ENCODE measurements at places on chromosomes 4 and X.

DNA sequence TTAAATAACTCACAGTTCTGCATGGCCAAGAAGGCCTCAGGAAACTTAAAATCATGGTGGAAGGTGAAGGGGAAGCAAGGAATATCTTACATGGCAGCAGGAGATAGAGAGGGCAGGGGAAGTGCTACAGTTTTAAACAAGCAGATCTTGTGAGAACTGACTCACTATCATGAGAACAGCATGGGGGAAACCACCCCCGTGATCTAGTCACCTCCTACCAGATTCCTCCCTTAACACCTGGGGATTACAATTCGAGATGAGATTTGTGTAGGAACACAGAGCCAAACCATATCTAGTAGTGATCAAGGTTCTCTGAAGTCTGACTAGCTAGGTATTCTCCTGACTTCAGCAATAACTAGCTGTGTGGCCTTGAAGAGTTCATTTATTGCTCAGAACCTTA, 56.0 kb downstream of the BANK1 start:
- DNase-seq: no peak

DNA sequence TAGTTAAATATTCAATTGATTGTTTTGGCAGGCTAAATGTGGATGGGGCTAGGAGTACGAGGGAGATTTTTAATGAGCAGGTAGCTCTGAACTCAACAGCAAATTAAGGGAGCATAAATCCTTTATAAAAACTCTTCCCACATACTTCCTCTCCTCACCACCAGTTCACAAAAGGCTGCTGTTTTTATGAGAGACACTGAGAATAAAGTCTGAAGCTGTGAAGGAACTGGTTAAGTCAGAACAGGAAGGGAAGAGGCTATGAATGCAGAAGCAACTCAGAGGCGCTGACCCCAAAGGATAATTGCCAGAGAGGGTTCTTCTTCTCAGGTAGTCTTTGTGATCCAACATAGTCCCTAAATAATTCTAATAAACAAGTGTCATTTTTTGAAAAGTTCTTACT, 406.1 kb downstream of the GPM6A start:
- no peak for DNase-seq

DNA sequence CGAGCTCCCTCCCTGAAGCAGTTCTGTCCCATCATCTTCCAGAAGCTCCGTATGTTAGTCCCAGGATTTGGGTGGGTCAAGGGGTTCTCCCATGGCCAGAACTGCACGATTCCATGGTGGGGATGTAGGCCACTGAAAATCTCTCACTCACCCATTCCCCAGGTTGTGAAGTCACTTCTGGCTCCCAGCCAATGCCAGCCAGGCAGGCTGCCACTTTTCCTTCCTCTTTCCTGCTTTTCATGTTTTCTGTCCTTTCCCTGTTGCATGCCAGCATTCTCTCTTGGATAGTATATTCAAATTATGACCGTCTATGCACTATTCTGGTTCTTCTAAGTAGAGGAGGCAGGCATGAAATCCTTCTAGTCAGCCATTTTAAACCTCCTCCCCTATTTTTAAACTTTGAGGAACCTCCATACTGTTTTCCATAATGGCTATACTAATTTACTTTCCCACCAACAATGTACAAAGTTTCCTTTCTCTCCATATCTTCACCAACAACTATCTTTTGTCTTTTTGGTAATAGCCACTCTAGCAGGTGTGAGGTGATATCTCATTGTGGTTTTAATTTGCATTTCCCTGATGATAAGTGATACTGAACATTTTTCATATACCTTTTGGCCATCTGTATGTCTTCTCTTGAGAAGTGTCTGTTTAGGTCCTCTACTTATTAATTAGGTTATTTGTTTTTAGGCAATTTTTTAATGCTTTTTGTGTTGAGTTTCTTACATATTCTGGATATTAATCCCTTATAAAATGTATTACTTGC, 182.1 kb upstream of the TET2 start:
- no peak for DNase-seq

GRCh38 chr4:7806338-7807090, 133.1 kb downstream of the AFAP1 start:
- no peak for DNase-seq

- no peak for DNase-seq
These were observed 26.2 kb upstream of the TMPRSS11D start for GRCh38 chr4:67909905-67910584.

DNA sequence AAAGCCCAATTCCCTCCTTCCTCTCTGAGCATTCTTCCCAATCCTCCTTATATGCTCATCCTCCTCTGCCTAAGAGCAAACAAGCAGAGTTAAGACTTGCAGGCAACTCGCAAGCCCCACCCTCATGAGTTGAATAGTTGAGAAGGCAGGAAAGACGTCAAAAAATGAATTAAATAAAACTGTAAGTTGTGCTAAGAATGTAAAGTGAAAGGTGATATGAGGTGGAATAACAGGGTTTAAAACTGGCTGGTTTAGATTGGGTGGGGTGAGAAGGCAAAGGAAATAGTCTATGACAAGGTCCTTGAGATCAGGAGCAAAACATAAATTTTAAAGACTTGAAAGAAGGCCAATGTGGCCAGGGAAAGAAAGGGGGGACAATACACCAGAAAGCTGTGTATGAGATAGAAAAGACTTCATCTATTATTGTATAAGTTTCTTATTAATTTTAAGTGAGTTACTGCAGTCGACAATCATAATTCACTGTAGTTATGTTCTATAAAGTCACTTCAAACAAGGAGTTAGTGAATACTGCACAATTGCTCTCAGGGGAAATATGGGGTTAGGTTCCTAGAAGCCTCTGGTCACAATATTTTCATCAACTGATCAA, 124.9 kb downstream of the RELL1 start:
- DNase-seq: no peak

- no peak for DNase-seq
These were observed 61.6 kb upstream of the NAP1L5 start for GRCh38 chr4:88759039-88759894.

GRCh38 chr4:4259484-4260100, 11.6 kb upstream of the TMEM128 start:
- DNase-seq: no peak

- no peak for DNase-seq
These were observed 683.6 kb upstream of the TENM3 start for GRCh38 chr4:181559637-181560036.

DNA sequence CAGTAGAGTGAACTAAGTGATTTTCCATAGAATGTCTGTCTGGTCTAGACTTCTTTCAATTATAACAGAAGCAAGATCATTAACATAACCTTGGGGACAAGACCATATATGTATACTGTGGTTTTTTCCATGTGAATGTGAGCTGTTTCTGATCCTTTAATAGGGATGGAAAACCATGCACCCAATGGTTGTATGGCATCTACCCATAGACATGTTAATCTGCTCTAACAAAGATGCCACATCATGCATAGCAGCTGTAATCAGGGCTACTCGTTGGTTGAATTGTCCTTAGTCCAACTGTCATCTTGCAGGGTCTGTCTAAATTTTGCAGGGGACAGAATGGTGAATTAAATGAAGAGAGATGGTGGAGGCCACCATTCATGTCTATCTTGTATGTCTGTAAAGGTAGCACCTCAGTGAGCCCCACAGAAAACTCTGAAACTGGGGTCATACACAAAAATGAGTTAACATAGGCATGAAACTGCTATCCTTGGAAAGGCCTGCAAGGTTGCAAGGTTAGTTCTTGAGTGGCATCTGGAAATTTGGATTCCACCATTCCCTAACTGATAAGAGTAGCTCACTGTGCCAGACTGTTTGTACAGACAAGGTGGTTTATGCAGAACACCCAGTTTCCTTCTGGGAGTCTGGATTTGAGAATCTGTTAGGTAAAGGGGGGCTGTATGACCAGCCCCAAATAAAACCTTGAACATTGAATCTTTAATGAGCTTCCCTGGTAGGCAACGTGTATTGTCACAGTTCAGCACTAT, 16.5 kb downstream of the THAP6 start:
- DNase-seq: no peak

GRCh38 chr4:129179276-129179675, 83.3 kb downstream of the C4orf33 start:
- DNase-seq: no peak

GRCh38 chr4:145934434-145935047, 4.1 kb downstream of the ZNF827 start:
- no peak for DNase-seq

DNA sequence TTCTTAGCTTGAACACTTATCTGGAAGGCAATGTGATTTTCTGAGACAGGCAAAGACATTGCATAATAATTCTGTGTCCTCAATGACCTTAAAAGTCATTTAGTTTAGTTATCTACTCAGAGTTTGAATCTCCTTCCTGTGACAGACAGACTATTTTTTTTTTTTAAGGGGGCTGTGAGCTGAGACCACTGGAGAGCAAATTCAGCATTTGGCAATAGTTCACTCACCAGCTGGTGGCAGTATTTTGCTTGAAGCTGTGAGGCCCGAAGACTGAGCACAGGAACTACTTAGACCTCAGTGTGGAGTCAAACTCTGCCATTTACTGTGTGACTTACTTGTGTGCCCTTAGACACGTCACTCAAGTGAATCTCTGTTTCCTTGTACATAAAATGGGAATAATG, 22.9 kb upstream of the CPE start:
- DNase-seq: no peak

DNA sequence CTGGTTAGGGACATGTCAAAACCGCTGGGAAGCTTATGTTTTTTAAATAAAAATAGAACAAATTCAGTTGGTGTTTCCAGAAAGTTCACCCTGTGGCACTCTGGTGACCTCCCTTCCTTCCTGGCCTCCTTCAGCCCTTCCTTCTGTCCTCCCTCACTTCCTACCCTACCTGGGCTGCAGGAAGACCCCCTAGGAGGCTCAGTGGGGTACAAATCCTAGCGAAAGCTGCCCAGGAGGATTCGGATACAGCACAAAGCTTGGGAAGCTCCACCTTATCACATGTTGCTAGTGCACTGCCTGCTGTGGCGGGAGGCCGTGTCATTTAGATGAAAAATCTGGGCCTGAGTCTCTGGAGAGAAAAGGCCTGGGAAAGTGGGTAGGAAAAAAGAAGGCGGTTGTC, 60.5 kb downstream of the FHDC1 start:
- no peak for DNase-seq

GRCh38 chr4:139153411-139154133, 23.4 kb downstream of the ELF2 start:
- DNase-seq: no peak

- no peak for DNase-seq
These were observed 37.6 kb downstream of the YIPF6 start for GRCh38 chrX:68536429-68536828.

DNA sequence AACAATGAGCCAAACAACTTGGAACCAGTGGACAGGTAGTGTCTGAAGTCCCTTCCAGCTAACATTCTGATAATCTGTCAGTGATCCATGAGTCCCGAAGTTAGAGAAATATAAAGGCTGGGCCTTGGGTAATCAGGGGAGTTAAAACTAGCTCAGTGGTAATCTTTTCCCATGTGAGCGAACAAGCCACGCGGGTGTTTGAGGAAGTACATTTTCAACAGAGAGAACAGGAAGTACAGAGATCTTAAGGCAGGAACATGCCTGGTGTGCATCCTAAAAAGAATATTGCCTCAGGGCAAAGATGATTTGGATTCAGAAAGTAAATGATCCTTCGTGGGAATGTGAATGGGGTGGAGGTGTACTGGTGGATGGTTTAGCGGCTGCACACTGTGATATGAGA, 42.9 kb downstream of the FNIP2 start:
- DNase-seq: no peak

DNA sequence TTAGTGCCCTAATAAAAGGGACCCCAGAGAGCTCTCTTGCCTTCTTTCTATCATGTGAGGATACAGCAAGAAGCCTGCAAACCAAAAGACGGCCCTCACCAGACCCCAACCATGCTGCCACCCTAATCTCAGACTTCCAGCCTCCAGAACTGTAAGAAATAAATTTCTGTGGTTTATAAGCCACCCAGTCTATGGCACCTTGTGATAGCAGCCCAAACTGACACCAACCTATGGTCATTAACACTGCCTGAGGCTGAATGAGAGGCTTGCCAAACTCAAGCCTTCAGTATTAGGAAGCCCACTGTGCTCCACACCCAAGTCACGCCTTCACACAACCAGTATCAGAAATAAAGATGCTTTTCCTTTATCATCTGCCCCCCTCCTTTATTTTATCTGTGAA, 127.3 kb upstream of the KLF3 start:
- DNase-seq: no peak

- DNase-seq: no peak
These were observed 1617.2 kb downstream of the PCDH7 start for GRCh38 chr4:32337403-32337802.

- no peak for DNase-seq
These were observed 77.6 kb downstream of the COX18 start for GRCh38 chr4:72991873-72992272.

DNA sequence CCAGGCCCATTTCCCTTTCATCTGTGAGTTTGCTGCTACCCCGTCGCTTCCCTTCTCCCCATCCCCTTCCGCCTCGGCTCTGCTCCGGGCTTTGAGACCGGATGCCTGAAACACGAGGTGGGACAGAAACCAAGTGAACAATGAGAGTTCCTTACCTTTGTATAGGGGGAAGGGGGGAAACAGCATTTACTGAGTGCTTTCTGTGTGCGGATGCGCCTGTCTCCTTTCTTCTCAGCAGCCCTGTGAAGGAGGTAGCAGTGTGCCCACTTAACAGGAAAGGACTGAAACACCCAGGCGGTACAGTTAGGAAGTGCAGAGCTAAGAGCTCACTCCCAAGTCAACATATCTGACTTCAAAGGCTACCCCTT, 43.2 kb upstream of the TMSB15B start:
- DNase-seq: no peak

- no peak for DNase-seq
These were observed 28.3 kb downstream of the NBDY start for GRCh38 chrX:56757327-56757726.

DNA sequence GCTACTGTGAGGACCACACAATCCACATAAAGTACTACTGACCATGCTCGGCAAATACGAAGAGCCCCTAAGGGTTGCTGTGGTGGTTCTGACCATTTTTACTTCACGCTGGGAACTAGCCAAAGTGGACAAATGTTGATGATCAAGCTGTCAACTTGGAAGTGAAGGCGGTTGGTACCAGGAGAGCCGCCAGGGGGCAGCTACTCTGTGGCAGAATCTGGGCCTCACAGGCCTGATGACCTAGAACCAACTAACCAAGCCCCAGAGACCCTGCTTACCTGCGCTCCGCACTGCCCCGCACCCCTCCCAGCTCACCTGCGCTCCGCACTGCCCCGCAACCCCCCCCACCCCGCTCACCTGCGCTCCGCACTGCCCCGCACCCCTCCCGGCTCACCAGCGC, 5.6 kb downstream of the GAK start:
- DNase-seq: no peak

- DNase-seq: no peak
These were observed 267.8 kb downstream of the CHIC1 start for GRCh38 chrX:73830489-73831414.

DNA sequence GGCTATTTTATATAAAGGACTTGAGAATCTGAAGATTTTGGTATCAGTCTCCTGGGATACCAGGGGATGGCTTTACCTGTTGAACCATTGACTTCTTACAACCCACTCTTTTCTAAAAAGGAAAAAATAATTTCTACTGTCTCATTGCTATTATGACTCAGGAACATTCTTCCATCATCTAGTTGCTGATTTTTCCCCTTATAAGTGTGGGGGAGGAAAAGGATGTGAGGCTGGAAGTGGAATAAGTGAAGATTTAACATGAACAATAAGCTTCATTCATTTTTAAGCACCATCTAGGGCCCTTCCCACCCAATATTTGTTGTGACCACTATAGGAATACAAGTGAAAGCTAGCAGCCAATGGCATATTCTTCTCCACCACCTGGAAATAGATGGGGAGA, 10.6 kb upstream of the MND1 start:
- no peak for DNase-seq

Measured in stimulated activated CD4-positive, alpha-beta T cell treated with anti-CD3 and anti-CD28 coated beads, TNF-alpha, amount 100 ng/mL, for 4 hours (primary cell).